ENCODE measurements at places on chromosomes 16 and 17.

GRCh38 chr16:69311533-69312387 is 610 bp downstream of the VPS4A start:
- DNase-seq: peak; percentile 53

GRCh38 chr17:76426853-76427252 is 26.1 kb downstream of the UBE2O start:
- DNase-seq: no peak

DNA sequence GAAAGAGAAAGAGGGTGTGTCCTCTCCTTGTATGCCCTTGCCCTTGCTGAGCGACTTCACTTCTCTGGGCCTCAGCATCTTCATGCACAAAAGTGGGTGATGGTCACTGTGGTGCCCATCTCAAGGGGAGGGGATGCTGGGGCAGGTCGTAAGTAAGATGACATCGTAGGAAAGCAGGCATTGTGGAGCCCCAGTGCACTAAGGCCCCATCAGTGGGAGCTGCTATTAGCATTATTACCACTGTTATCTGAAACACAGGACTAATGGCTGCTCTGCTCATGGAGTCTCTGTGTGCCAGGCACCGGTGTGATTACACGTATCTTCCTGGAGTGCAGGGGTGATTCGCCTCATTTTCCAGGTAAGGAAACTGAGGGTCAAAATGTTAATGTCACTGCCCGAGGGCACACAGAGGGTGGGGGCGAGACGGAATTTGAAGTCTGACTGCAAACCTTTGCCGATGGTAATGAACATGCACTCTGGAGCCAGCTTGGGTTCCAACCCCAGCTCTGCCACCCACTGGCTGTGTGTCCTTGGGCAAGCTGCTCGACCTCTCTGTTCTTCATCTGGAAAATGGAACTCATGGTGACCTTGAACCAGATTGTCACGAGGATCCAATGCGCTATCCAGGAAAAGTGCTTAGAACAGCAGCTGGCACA is 63.2 kb upstream of the GSE1 start:
- no peak for DNase-seq

- peak; percentile 93 for DNase-seq
Measured at GRCh38 chr17:43907425-43907981, at the start of gene MPP2. Gene MPP2, minus strand, starts transcription at chr17:43907536. Its CDS starts 3,076 bp downstream, at chr17:43904460.

GRCh38 chr16:74936902-74937560 is 47.9 kb downstream of the WDR59 start:
- DNase-seq: no peak

DNA sequence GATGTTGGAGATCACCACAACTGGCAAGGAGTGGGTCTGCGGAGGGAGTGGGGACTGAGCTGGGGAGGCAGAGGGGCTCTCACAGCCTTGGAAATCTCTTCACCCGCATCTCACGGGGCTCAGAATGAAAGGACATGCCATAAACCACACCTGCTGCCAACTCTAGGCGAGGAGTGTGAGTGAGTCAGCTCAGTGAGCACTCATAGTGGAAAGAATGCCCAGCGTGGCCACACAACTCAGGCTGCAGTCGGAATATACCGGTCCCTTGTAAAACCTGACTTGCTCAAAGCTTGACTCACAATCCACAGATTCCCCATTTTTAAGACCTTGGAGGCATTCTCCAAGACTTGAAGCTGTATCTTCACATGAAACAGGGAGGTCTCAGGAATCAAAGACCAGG is 36.7 kb downstream of the STAT5A start:
- DNase-seq: no peak

- DNase-seq: no peak
Measured at GRCh38 chr17:54307351-54307750, 484.6 kb downstream of the KIF2B start.

DNA sequence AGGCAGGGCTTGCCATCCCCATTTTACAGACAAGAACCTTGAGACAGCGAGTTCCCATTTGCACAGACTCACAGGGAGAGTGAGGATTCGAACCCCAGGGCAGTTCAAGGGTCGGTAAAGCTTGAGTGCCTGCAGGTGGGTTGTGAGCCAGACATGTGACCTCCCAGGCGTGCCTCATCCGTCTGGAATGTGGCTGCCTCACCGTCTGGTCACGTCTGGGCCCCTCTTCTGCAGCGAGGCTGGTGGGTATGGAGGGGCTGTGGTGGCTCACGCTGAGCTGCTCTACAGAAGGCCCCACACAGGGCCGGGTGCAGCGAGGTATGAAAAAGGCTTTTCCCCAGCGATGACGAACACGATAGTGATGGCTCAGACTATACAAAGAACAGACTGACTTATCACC is 35.8 kb upstream of the LHX1 start:
- no peak for DNase-seq

DNA sequence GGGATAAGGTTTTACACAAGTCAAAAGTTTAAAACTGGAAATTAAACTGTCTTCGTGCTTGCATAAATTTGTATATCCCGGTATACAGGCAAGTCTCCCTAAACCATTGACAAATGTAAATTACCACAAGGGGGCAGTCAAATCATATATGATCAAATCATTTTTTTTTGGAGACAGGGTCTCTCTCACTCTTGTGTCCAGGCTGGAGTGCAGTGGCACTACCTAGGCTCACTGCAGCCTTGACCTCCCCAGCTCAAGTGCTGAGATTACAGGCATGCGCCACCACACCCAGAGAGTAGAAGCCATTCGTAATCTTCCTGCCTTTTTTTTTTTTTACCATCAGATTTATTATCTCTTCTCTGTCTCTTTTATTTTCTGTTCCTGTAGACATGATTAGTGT is 18.5 kb downstream of the TOP2A start:
- DNase-seq: peak; percentile 84

DNA sequence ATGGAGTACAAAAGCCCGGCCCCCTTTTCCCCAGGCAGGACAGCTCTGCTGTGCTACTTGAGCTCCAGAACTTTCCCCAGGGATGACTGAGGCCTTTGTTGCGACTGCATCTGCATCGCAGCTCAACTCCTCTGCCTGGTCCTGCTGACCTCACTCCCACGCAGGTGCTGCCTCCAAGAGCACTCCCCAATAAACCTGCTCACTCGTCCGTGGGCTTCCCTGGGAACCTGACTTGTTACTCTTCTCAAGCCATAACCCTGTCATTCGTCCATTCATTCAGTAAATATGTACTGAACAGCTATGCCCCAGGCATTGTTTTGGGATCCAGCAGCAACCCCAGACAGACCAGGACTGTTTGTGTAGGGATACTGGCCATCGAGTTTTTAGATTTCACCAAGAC is 11.6 kb upstream of the RMI2 start:
- DNase-seq: no peak

DNA sequence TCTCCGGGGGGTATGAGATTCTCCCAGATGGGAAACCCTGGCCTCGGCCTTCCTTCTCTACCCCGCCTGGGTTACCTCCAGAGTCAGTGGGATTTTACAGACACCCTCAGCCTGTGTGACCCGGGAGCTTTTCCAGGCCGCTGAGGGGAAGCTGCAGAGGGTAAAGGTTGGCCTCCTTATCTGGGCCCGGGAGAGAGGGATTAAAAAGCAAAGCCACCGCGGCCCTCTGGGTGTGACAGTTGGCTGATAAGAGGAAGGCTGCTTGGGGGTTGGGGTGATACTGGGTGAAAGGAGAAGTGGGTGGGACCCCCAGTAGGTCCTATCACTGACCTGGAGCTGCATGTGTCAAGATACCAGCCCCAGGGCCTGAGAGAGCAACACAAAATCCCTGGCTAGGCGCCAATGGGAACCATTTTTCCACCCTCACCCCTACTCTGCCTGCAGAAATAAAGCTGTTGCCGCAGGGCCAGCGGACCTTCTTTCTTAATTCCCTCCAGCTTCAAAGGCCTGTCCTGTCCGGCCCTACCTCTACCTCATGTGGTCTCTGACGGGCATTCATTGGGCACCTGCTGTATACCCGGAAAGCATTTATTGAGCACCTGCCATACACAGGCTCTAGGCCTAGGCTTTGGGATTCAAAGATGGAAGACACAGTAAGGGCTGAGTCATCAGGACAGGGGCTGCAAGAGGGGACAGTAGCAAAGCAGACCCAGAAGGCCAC is 77.6 kb upstream of the GSE1 start:
- DNase-seq: peak; percentile 95

GRCh38 chr17:1272701-1273100 is 2.5 kb downstream of the BHLHA9 start:
- DNase-seq: no peak

Data from NCI-H82 (cell line).